ENCODE measurements at places on chromosomes 4 and X.

GRCh38 chr4:189659287-189659686 is 281.4 kb upstream of the FRG1 start:
- H3K4me1 ChIP-seq: no peaks in the 10 kb centered on the region
- no peak overlapping the region for H3K4me3 ChIP-seq
- no peak for DNase-seq
- no peak overlapping the region for H3K27ac ChIP-seq
- H3K36me3 ChIP-seq: no peaks in the 10 kb centered on the region

- no peaks in the 10 kb centered on the region for H3K4me1 ChIP-seq
- no peak for DNase-seq
- no peak overlapping the region for H3K4me3 ChIP-seq
- H3K27ac ChIP-seq: no peak overlapping the region
Measured at GRCh38 chr4:76232681-76233080, 18.8 kb upstream of the FAM47E start.

- H3K4me1 ChIP-seq: peaks cover 3% of the 10 kb centered on the region
- H3K27ac ChIP-seq: peak overlapping the region; percentile 4
- no peak overlapping the region for H3K4me3 ChIP-seq
Measured at GRCh38 chr4:41611124-41611838, 73.3 kb downstream of the LIMCH1 start.

GRCh38 chr4:56231410-56231809 is 155.9 kb downstream of the AASDH start:
- no peaks in the 10 kb centered on the region for H3K36me3 ChIP-seq
- DNase-seq: no peak
- no peaks in the 10 kb centered on the region for H3K4me1 ChIP-seq
- no peaks in the 10 kb centered on the region for H3K27me3 ChIP-seq
- no peak overlapping the region for H3K27ac ChIP-seq
- no peak overlapping the region for H3K4me3 ChIP-seq

Measured in ascending aorta (tissue), 2 donors.